ENCODE measurements at places on chromosomes 5 and 9. TPM values are rescaled to one million over a fixed set of nuclear protein-coding genes. Genes with fewer than 3 reads are reported as not detected.

The PCDHGA8 gene
- total RNA-seq: 1.0 TPM

The PLAC8L1 gene
- total RNA-seq: not detected

The GKAP1 gene
- 2.7 TPM for total RNA-seq

The GTF2H2C gene
- total RNA-seq: 28.4 TPM

The SLC6A19 gene
- total RNA-seq: not detected

The SLC4A9 gene
- total RNA-seq: not detected

The PDE6A gene
- not detected for total RNA-seq

The PTPRD gene
- total RNA-seq: 25.8 TPM

The LCN2 gene
- 283 TPM for total RNA-seq

The ORM2 gene
- not detected for total RNA-seq

The HEXB gene
- total RNA-seq: 101 TPM

The FAXDC2 gene
- total RNA-seq: 0.62 TPM

The PCDHGB3 gene
- 1.3 TPM for total RNA-seq

The GRIA1 gene
- total RNA-seq: not detected

The F2RL2 gene
- total RNA-seq: 2.0 TPM

The STK32A gene
- total RNA-seq: 2.9 TPM

The NEURL1B gene
- 5.1 TPM for total RNA-seq

The OBP2B gene
- not detected for total RNA-seq

The PCDHGB7 gene
- total RNA-seq: 14.1 TPM

All from kidney epithelial cell (primary cell).